SJSA1 (cell line): ENCODE measurements at places on chromosomes 5 and 9. TPM values are rescaled to one million over a fixed set of nuclear protein-coding genes. Genes with fewer than 3 reads are reported as not detected.

DNA sequence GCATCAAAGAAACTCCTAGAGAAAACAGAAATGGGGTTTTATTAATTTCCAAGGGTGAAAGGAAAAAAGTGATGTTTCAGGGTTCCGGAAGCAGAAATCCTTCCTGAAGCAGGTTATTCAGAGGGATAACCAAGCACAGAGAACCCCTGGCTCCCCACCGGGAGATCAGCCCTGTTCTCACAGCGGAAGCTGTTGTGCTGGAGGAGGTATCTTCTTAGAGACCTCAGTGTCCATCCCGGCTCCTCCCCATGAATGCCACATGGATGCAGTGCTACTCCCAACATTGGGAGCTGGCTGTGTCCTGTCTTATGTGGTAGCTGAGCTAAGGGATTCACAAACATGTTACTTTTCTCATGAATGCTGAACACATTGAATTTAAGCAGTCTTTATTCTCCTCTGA is 80.9 kb upstream of the IRX2 start:
- no peak overlapping the region for H3K4me3 ChIP-seq
- DNase-seq: no peak
- H3K27me3 ChIP-seq: no peaks in the 10 kb centered on the region
- H3K27ac ChIP-seq: no peak overlapping the region
- H3K36me3 ChIP-seq: no peaks in the 10 kb centered on the region

DNA sequence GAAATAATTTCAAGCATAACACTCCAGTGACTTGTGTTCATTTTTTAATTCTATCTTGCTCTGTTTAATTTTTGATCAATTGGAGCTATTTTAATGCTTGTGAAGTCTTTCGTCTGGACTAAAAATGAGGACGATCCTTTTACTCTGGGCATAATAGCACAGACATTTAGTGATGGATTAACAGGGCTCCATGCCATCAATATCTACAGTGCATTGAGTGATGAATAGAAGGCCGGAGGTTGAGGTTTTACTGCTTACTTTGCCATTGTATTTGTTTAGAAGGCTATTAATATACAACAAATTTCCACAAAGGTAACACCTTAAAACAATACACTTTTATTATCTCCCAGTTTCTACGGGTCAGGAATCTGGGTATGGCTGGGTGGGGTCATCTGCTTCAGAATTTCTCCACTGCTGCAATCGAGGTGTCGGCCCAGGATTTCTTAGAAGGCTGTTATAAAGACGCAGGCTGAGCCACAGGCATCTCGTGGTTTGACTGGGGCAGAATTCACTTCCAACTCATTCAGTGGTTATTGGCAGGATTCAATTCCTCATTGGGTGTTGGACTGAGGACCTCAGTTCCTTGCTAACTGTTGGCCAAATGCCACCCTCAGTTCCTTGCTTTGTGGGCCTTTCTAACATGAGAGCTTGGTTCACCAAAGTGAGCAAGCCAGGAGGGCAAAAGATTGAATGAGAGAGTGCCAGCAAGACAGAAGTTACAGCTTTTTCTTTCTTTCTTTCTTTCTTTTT is 265.4 kb upstream of the VLDLR start:
- no peaks in the 10 kb centered on the region for H3K36me3 ChIP-seq
- no peaks in the 10 kb centered on the region for H3K4me1 ChIP-seq
- no peak for DNase-seq
- no peak overlapping the region for H3K27ac ChIP-seq

- H3K4me3 ChIP-seq: no peak overlapping the region
- no peaks in the 10 kb centered on the region for H3K36me3 ChIP-seq
- H3K27ac ChIP-seq: no peak overlapping the region
- H3K4me1 ChIP-seq: no peaks in the 10 kb centered on the region
- H3K27me3 ChIP-seq: no peaks in the 10 kb centered on the region
Measured at GRCh38 chr9:27248702-27249101, 48.2 kb downstream of the EQTN start.

DNA sequence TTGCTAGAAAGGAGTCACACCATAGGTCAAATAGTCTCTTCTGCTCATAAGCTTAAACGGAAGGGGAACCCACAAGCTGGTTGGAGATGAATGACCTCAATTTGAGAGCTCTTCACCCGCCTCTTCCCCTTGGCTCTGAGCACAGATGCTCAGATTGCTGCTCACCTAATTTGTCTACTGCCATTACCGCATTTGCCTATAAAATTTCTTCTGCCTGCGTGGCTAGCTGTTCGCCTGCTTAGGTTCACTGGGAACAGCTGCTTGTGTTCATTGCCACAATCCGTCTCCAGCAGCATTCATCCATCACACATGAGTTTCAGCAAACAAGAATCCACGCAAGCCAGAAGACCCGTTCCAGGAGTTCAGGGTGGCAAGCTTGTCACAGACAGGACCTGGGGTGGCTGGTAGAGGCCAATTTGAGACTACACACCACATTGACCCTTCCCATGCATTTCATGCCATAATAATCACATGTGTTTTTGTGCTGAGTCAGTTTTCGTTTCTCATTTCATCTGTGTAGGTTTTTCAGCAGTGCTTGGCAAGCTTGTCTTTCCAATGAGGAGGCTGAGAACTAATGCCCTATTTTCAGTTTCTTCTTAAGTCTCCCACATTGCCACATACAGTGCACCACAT is 50.2 kb upstream of the DNAH5 start:
- H3K4me3 ChIP-seq: no peak overlapping the region
- H3K27me3 ChIP-seq: no peaks in the 10 kb centered on the region
- no peaks in the 10 kb centered on the region for H3K36me3 ChIP-seq
- no peak for DNase-seq

- H3K36me3 ChIP-seq: no peaks in the 10 kb centered on the region
- H3K4me3 ChIP-seq: no peak overlapping the region
- no peaks in the 10 kb centered on the region for H3K27me3 ChIP-seq
- DNase-seq: peak; percentile 0
- peaks cover 8% of the 10 kb centered on the region for H3K4me1 ChIP-seq
Measured at GRCh38 chr9:4430432-4431261, 59.6 kb upstream of the SLC1A1 start.

DNA sequence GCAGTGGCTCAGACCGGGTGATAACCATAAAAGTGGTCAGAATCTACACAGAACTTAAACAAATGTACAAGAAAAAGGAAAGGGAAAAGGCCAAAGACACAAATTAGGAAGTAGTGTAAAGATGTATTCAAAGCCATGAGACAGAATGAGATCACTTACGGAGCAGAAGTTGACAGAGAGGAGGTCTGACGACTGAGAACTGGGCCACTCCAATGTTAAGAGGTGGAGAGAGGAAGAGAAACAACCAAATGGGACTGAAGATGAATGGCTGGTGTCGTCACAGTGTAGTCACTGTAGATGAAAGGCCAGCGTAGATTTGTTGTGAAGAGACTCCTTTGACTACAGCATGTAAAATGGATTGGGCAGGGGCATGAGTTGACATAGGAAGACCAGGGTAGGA is 114.4 kb downstream of the DROSHA start:
- H3K4me1 ChIP-seq: no peaks in the 10 kb centered on the region
- no peak overlapping the region for H3K4me3 ChIP-seq
- peaks cover 4% of the 10 kb centered on the region; the same call in 1 of the 2 replicates for H3K36me3 ChIP-seq
- DNase-seq: no peak

Gene CFAP157
- 0.11 TPM in 1 of 2 replicates, not detected in the other for total RNA-seq
